Myocyte (in vitro differentiated cells): ENCODE measurements at places on chromosomes 2 and 18.

DNA sequence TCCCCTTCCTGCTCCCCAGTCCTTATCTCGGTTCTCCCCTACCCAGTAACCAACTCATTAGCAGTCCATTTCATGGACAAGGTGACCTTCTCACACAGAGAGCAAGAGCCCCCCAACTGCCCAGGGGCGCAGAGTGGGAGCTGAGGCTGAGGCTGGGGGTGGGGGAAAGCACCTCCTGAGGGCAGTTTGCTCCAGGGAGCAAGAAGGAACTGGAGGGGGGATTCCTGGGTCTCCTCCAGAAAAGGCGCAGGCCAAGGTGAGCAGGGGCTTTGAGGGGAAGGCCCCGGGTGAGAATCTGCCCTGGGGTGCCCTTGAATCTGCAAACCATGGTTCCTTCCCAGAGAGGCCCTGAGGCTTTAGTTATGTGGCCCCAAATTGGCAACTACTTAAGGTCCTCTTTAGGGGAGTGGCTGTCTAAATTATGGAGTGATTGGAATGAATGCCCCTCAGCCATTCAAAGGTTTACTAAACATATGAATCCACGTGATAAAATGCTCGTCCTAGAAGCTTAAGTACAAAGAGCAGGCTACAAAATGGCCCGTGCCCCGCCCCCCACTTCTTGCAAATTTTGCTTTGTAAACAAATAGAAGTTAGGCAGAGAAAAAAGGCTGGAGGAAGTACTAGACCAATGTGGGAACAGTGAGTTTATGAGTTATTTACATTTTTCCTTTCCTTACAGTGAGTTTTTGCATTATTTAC lies 123.5 kb upstream of the HS6ST1 start:
- no peak for DNase-seq

GRCh38 chr2:138787053-138787666 lies 7.0 kb upstream of the NXPH2 start:
- peak; percentile 67 for DNase-seq

DNA sequence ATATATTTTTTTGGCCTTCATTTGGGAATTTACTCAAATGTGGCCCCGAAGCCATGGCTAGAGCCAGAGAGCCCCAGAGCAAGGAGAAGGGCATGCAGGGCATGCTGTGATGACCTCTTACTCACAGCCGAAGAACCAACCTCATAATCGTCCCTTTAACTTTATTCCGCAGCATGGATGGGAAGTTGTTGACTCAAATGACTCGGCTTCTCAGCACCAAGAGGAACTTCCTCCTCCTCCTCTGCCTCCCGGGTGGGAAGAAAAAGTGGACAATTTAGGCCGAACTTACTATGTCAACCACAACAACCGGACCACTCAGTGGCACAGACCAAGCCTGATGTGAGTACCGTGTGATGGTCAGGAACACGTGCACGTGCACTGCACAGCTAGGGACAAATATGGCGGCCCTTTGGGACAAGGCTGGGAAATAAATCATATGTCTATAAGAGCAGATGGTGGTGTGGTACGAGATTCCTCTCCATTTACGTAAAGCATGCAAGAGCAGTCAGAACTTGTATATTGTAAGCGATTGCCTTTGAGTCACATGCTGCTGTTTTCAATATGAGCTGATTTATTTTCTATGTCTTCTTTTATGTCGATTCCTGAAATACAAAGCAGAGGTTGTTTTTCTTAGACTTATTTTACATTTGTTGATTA lies 280.9 kb downstream of the NEDD4L start:
- no peak for DNase-seq

DNA sequence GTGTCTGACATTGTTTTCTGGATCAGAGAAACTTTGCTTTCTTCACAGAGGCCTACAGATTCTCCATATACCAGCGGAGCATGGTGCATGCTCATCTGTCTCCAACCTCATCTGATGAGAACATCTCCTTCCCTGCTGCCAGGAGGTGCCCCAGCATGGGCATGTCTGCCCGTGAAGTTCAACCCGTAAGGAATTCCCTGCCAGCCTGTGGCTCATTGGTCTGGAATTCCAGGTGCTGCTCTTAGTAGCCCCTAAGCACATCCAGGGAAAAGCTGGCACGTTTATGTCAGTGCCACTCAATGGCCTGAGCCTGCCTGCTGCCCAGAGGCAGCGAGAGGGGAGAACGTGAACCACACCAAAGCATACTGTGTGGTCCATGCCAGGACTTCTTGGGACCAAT lies 1.7 kb upstream of the SP100 start:
- no peak for DNase-seq
